ENCODE measurements at places on chromosomes 5 and 9.
A peak's percentile ranks its signal among the peaks of the same experiment; 100 is the strongest.

DNA sequence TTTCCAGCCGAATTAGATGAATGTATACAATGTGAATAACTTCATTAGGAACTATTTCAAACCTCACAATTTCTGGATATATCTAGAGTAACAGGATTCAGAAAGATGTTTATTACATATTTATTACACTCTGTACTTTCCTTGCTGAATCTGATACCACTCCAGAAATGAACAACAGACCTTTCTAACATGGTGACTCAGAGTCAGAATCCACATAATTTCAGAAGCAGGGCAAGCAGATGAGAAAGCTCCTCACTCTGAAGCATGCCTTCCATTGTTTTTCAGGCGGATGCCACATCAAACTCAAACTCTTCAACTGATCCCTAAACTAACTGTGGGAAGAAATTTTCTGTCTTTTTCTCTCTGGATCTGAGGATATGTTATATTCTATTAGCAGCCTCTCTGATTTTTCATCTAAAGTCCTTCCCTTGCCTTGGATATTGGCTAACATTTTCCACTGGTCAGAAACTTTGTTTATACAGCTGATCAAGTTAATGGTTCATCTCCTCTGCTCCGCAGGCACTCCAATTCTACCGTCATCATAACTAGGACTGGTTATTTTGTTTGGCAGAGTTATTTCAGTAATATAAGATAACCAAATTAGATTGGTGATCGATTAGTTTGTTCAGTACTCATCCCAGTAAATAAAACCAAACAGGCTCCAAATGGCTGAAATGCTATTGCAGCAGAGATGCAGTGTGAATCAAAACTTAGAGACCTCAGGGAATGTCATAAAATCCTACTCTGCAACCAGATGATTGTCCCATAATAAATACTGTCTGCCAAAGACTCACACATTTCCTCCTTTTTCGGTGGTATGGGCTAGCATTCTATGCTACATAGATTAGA, 556.0 kb downstream of the EBF1 start:
- DNase-seq = no peak

GRCh38 chr5:82106756-82107155, 134.9 kb downstream of the ATG10 start:
- no peak for DNase-seq

GRCh38 chr9:88949961-88950340, 41.3 kb upstream of the S1PR3 start:
- no peak for DNase-seq

- no peak for DNase-seq
Measured at GRCh38 chr5:41118177-41118576, 47.0 kb upstream of the MROH2B start.

DNA sequence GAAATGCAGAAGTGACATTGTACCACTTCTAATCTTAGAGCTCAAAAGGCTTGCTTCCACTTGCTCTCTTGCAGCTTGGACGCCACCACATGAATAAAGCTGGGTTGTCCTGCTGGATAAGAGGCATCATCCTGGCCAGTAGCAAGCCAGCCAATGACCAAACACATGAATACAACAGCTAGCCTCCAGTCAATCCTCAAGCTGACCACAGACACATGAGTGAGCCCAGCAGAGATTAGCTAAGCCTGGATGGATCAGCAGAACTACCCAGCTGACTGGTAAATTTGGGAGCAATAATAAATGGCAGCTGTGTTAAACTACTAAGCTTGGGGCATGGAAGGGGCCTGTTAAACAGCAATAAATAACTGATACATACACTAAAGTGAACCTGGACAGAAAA, 121.1 kb upstream of the SLC12A2 start:
- no peak for DNase-seq

DNA sequence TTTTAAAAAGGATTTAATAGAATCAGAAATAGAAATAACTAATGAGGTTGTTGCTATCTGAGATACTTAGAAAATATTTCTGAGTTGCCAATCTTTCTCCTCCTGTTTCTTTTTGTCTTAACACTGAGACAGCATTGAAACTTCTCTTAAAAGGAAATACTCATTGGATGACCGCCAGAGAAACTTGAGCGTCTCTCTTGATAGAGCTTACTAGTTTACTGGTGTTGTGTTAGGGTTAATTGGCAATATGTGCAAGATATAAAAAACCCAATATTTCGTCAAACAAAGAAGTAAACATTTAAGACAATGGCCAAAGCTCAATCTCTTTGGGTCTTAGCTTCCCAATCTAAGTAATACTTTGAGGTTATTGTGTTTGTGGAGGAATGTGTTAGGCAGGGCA, 176.4 kb upstream of the CHD1 start:
- DNase-seq = no peak

GRCh38 chr5:112208699-112209615, 210.1 kb downstream of the EPB41L4A start:
- peak; percentile 75 for DNase-seq
